ENCODE measurements at places on chromosomes 2 and 18. TPM values are rescaled to one million over a fixed set of nuclear protein-coding genes. Genes with fewer than 3 reads are reported as not detected.

DNA sequence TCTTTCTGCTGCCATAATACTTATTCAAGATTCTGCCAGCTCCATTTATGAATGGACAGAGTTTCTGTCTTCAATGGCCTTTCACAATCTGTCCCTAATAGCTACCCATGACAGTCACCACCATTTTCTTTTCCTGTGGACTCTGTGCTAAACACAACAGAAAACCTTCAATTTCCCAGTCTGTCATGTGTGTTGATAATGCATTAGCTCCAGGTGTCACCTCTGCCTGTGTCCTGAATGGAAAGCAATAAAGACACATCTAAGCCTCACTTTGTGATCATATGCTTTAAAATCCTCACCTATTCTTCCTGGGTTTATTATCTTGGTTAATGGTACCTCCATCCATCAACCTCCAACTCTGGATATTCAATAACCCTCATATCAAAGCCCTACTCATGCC lies 772.2 kb downstream of the DCDC2C start:
- no peak for DNase-seq

GRCh38 chr18:68826121-68826520 lies 28.2 kb downstream of the CCDC102B start:
- DNase-seq: no peak

The ASB18 gene
- total RNA-seq: not detected

DNA sequence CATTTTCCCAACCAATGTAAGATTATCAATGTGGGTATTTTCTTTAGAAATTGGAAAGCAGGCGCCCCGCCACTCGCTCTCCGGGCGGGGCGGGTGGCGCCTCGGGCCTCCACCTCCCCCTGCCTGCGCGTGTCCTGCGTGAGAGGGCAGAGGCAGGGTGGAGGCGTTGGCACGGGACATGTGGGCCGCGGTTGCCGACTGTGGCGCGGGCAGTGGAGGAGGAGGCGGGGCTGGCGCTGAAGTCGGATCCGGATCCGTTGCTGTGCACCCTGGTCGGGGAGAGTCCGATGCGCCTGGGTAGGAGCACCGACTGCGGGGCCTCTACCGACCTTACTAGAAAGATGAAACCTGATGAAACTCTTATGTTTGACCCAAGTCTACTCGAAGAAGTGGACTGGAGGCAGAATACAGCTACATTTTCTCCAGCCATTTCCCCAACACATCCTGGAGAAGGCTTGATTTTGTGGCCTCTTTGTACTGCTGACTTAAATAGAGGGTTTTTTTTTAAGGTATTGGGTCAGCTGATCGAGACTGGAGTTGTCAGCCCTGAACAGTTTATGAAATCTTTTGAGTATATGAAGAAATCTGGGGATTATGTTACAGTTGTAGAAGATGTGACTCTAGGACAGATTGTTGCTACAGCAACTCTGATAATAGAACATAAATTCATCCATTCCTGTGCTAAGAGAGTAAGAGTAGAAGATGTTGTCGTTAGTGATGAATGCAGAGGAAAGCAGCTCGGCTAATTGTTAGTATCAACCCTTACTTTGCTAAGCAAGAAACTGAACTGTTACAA lies 37.9 kb downstream of the PMS1 start:
- DNase-seq: no peak

DNA sequence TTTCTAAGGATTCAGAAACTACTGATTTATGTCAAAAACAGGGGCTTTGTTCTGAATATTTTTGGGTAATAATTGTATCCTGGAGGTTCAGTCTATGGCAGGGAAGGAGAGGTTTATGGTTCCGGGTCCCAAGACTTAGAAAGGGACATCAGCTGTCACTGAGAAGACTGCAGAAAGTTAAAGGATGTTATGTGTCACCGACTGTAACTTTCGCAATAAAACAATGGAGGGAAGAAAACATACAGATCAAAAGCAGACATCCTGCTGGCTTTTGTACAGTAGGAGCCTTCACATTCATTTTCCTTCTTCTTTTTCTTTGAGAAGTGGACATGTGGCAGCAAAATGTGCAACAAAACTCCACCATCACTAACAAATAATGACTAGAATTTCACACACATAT lies 900.7 kb upstream of the SOX11 start:
- DNase-seq: no peak

GRCh38 chr2:236485519-236485918 lies 84.1 kb upstream of the ACKR3 start:
- DNase-seq: no peak

GRCh38 chr2:76667821-76668271 lies 854.3 kb downstream of the LRRTM4 start:
- DNase-seq: no peak

The NCKAP5 gene
- 14.2 TPM for total RNA-seq

- DNase-seq: no peak
Measured at GRCh38 chr2:226064932-226065570, 665.5 kb downstream of the NYAP2 start.

The GALNT14 gene
- 5.9 TPM for total RNA-seq

DNA sequence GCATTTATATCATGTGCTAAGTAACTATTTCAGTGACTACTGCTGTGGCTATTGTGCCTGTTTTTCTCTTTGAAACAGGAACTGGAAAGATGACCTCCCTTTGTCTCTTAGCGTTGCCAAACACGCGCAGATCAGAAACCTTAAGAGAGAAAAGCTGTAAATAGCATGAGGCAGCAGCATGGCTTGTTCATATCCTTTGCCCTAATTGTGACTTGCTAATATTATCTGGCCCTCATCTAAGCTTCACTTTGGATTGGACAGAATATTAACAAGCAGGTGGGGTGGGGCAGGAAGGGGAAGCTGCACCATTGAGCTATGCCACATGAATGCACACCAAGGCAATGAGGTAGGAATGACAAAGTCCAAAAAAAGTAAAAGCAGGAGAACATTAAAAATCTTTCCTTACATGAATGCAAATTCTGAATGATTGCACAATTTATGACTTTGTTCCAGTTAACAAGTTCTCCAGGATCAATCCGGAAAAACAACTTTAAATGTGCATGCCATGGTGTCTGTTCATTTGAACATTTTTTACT lies 128.4 kb downstream of the IRS1 start:
- DNase-seq: no peak

The SNORC gene
- total RNA-seq: 1.1 TPM

The SCN1A gene
- 0.77 TPM for total RNA-seq

- DNase-seq: peak; percentile 83
Measured at GRCh38 chr2:218876562-218877219, 4.0 kb upstream of the WNT10A start.

All from SK-MEL-5 (cell line).